ENCODE measurements at places on chromosomes 1 and 21.

DNA sequence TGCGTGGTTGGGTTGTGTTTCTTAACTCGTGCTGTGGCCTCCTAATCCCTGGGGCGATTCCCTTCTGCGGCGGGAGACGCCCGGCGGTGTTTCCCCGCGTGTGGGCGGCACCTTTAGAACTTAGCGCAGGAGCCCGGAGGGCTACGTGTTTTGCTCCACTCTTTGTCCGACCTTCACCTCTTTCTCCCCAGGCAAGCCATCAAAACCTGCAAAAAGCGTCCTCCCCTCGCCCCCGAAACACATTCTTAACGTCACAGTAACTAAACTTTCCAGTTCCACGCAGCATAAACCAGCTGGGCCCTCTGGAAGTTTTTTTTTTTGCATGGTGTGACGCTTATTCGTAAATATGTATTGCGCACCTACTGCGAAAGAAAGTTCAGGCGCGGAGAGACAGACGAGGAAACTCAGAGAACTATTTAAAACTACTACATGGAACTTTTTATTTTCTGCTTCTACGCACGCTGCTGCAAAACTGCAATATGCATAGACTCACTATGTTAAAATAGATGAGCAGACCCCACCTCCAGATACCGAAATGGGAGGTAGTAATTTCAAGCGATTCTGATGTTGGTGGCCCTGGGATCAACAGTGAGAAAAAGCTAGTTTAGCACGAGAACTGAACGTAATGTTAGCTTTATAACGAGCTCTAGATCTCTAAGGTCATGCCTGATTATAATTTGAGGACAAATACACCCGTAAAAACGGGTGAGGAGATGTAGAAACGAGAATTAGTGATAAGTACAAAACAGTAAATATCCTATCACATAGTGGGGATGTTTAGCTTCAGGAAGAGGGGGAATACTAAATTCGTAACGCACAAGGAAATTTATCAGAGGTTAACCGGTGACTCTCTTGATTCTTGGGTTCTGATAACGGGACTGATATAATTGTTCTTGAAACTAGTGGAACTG lies 920 bp downstream of the MTR start:
- peak; percentile 66 for DNase-seq

GRCh38 chr1:7479571-7479970 lies 291.5 kb upstream of the VAMP3 start:
- DNase-seq = no peak

GRCh38 chr1:200317236-200317635 lies 92.6 kb downstream of the ZNF281 start:
- DNase-seq = no peak

GRCh38 chr1:248814351-248814750 lies 11.4 kb downstream of the SH3BP5L start:
- no peak for DNase-seq

- no peak for DNase-seq
These were observed 838 bp upstream of the IBA57 start for GRCh38 chr1:228164561-228165371.

DNA sequence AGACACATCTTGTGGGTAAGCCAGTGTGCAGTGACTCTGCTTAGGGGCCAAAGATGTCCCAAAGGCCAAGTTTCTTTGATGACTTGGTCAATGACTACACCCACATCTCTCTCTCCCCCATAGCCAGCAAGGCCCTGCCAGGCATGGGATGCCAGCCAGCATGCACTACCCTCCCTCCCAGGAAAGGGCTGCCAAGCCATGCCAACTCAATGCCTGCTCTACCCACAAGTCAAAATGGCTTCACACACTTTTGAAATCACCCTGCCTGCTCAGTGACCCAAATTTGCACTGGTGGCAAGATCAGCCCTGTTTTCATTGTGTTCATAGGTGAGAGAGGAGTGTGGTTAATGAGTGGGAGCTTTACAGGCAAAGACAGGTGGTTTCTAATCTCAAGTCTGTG lies 112.5 kb downstream of the MATN1 start:
- no peak for DNase-seq

GRCh38 chr1:50426702-50427085 lies 3.5 kb upstream of the DMRTA2 start:
- DNase-seq = no peak

DNA sequence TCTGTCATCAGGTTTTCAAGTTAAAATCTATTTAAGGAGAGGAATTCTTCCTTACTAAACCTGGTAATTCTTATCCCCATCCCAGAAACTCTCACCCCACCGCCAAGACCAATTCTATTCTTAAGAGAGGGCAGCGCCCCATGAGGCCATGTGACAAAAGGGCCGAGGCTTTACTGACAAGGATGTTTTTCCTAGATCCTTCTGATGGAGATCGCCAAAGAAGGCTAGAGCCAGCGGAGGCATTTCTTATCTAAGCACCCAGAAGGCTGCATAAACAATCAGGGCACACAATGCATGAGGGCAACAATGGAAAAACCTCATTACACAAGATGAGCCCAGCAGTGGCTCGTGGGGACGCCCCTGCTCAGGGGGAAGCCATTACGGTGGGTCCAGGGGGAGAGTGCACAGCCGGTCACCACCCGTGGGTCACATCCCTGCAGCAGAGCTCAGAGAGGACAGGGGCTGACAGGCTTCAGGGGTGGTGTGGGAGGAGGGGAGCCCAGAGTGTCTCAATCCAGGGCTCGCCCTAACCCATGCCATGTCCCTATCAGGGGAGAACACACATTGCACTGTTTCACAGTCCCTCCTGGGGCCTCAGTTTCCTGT lies 88.7 kb downstream of the ITPKB start:
- no peak for DNase-seq

- DNase-seq = peak; percentile 52
These were observed 25.4 kb downstream of the CFAP57 start for GRCh38 chr1:43197343-43198127.

DNA sequence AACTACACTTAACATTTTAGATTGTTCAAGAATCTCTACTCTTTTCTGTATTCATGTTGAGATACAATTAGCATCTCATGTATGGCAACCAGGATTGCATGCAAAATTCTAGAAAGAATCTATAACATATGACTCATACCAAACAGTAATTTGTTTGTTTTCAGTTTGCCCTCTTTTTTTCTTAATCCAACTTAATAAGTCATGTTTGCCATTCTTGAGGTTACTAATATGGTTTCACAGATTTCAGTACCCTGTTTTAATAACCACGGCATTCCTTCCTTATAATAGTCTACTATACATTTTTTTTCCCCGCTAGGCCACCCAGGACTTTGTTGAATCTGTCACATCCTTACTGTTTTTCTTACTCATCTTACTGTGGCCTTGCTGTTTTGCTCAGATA lies 140.8 kb downstream of the FMN2 start:
- no peak for DNase-seq

- no peak for DNase-seq
These were observed 38.5 kb downstream of the MACO1 start for GRCh38 chr1:25469177-25469576.

DNA sequence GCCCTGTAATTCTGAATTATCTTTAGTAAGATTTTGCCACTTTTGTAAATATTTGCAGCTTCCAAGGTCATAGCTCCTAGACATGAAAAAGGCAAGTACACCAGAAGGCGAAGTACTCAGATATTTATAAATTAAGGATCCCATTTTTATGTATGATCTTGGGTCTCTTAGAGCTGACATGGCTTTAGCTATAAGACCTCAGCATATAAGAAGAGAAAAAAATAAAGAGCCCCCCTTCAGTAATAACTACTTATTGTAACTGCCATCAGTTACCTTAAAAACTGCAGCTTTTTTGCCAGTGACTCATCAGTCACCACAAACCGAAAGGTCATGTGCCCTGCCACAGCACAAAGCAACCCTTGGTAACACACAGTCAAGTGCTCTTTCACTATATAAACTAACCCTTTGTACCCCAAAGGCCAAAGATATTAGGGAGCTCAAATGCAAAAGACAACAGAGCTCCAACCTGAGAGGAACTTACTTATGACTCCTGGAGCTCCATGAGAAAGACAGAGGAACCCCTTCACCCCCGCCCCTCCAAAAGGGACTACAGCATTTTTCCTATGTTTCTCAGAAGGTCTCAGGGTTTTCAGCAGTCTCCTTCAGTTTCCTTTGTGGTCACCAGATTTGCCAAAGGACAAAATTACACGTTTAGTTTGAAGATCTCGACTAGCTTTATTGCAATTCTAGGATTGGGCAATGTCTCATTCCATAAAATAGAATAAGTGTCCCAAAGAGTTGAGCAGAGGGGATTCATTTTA lies 219.8 kb upstream of the DUSP10 start:
- DNase-seq = no peak

- DNase-seq = no peak
These were observed 7.8 kb upstream of the CTSK start for GRCh38 chr1:150815871-150816270.

DNA sequence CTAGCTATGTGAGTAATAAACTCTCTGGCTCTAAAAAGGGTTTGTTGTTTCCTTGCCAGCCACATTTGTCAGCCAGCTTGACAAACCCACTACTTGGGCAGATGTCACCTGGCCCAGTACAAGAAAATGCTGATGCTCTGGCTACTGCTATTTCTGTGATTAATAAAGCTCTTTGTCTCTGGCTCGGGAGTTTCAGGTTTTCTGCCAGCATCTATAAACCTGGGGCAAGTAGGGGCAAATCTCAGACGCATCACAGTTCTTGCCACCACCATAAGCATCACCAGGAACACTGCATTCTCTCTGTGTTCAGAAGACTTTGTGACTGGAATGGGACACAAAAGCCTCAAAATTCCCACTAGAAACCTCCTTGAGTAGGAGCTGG lies 2.5 kb downstream of the ITLN2 start:
- no peak for DNase-seq

DNA sequence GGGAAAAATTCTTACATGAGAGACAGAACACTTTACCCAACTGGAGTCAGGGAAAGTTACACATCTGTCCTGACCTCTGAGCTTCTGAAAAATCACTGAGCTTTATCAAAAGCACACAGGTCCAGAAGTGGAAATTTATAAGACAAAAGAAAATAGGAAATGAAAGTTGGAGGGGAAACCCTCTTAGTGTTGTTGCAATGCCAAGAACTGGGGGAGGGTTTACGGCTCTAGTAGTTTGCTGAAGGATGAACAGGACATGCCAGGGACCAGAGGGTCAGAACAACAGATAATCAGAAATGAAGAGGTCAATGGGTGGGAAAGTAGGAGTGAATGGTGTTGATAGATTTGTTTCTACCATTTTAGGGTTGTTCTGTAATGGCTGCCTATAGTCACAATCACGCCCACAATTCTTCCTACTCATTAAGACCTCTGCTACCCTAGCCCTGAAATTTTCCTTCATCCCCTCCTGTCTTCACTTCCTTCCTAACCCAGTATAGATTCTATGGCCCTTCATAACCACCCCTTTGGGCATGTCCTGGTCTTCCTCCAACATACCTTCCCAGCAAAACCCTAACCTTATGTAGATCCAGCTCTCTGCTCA lies 30.3 kb upstream of the FMOD start:
- DNase-seq = peak; percentile 53

DNA sequence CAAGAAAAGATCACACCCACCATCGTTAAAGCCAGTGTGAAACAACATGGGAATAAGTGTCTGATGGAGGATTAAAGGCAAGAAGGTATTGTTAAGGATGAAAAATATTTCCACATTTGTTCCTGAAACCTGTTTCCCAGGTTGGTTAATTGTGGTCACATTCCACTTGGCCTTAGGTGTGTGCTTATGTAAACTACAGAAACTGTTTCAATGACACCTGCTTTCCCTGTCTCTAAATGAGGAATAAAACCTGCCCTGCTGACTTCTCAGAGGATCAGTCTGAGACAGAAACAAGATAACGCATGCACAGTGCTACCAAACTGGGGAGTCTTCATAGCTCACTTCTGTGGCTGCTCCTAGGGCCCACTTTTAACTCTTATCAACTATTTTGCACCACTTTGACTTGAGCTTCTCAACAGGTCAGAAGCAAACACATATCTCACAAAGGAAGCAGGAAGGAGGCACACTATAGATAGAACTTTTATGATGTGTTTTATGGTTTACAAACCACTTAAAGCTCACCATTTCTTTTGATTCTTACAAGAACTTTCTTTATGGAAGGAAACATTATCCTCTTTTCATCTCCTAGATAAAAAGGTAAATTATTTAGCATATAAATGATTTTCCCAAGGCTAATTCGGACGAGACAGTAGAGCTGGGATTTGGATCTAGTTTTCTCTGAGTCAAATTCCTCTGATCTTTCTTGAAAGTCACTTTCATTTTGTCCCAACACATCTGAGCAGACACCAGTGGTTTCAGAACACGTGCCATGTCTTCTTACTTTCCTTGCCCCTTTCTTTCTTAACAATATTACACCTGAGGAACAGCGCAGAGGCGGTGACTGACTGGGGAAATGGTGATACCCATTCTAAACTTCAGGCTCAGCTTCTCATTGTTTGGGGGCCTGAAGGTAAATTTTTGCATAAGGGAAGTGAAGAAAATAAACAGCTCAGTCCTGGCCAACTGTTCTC lies 33.4 kb downstream of the CYP2J2 start:
- no peak for DNase-seq

- DNase-seq = no peak
These were observed 1.7 kb upstream of the PDE9A start for GRCh38 chr21:42651515-42652401.

DNA sequence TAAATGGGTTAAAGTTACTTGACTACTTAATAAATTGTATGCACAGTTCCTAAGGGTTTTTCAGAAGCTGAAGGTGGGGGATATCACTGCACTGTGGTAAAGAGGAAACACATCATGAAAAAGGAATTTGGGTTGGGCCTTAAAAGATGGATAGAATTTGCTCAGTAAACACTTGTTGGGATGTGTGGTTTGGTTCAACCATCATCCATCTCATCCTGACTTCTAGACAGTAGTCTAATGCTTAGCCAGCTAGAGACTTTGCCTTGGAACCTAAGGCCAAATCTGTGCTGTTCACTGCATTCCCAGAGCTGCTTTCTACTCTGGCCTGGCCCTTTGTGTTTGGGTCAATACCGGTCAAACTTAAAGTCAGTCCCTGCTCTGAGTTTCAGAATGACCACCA lies 30.6 kb downstream of the LY9 start:
- no peak for DNase-seq

- DNase-seq = no peak
These were observed 2.4 kb downstream of the ADPRS start for GRCh38 chr1:36091141-36091540.

DNA sequence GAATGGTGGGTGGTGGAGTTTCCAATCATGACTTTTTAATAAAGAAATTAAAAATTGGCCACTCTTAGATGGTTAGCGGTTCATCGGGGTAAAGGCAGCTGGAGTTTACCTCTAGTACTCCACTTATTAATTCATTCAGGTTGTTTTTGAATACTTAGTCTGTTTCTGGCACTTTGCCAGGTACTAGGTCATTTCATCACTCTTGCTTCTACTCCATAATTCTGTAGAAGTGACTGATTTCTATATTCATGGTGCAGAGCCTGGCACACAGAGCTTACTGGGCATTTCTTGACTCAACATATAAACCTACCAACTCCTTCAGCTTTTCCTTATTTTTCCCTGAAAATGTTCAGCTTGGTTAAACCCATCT lies 31.5 kb downstream of the FOXD2 start:
- no peak for DNase-seq

GRCh38 chr1:69499203-69499803 lies 68.4 kb upstream of the LRRC7 start:
- no peak for DNase-seq

DNA sequence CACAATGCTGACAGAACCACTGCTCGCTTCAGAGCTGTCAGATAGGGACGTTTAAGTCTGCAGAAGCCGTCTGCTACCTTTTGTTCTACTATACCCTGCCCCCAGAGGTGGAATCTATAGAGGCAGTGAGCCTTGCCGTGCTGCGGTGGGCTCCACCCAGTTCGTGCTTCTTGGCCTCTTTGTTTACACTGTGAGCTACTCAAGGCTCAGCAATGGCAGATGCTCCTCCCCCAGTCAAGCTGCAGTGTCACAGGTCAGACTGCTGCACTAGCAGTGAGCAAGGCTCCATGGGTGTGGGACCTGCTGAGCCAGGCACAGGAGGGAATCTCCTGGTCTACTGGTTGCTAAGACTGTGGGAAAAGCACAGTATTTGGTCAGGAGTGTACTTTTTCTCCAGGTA lies 47.1 kb downstream of the LEPR start:
- no peak for DNase-seq
